Right lung (tissue), 10 donors: ENCODE measurements at places on chromosomes 16 and 17. TPM values are rescaled to one million over a fixed set of nuclear protein-coding genes. Genes with fewer than 3 reads are reported as not detected.

GRCh38 chr17:50157891-50158290, 7.4 kb upstream of the PPP1R9B start:
- no peak for DNase-seq

GRCh38 chr17:64282753-64283080, 19.7 kb upstream of the TEX2 start:
- DNase-seq = no peak

DNA sequence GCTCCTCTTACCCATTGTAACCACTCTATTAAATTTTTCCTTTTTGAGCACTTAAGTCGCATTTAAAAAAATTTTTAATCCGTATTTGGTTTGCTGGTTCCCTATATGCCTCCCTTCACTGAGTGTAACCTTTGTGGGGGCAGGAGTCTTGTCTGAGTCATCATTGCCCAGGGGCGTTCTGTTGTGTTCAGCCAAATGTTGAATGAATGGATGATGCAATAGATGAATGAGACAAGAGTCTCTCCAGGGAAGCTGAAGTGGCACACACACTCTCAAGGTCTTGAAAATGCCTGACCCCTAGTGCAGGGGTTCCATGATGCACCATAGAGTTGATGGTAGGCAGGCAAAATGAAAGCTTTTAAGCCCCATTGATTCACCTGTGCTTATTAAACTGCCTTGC, 123.0 kb upstream of the RBFOX1 start:
- no peak for DNase-seq

DNA sequence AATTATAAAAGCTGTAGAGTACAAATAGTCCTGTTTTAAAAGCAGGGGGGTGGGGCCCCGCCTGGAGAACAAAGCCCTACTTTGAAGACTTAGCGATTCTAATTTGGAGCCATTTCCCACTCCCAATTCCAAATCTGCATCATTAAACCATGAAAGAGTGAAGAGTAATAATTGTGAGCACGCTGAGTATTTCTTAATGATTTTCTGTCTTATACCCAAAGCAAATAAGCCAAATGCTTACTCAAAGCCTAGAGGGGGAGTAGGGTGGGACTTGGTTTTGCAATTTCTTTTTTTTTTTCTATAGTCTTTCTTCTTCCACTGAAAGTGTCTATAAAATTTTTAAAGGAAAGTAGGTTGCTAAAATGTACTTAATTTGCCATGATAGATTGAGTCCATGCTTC, 470.1 kb downstream of the TOX3 start:
- no peak for DNase-seq

DNA sequence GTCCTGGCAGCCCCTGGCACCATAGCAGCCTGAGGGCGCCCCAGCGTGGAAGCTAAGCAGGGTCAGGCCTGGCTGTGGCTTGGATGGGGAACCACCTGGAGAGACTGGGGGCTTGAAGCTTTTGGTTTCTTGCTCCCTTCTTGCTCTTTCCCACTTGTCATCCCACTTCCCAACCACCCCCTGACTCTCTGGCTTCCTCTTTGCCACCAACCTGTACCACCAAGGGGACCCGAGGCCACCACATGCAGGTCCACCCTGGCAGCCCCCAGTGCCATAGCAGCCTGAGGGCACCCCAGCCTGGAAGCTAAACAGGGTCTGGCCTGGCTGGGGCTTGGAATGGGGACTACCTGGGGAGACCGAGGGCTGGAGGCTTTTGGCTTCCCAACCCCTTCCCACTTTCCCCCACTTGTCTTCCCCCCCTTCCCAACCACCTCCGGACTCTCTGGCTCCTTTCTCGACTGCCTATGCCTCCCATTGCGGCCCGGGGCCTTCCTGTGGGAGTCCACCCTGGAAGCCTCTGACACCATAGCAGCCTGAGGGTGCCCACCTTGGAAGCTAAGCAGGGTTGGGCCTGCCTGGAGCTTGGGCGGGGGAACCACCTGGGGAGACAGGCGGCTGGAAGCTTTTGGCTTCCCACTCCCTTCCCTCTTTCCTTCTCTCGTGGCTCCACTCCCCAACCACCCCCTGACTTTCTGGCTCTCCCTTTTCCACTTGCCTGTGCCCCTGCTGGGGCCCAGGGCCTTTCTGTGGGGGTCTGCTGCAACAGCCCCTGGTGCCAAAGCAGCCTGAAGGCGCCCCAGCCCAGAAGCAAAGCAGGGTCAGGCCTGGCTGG, 2294.4 kb downstream of the TP53TG3F start:
- no peak for DNase-seq

- DNase-seq = no peak
Observed at GRCh38 chr17:80804466-80804865, 187.2 kb upstream of the CHMP6 start.

SPHK1 gene
- polyA plus RNA-seq = 4.1 TPM

COG7 gene
- 25.6 TPM for polyA plus RNA-seq
